ENCODE measurements at places on chromosomes 2 and 18.

DNA sequence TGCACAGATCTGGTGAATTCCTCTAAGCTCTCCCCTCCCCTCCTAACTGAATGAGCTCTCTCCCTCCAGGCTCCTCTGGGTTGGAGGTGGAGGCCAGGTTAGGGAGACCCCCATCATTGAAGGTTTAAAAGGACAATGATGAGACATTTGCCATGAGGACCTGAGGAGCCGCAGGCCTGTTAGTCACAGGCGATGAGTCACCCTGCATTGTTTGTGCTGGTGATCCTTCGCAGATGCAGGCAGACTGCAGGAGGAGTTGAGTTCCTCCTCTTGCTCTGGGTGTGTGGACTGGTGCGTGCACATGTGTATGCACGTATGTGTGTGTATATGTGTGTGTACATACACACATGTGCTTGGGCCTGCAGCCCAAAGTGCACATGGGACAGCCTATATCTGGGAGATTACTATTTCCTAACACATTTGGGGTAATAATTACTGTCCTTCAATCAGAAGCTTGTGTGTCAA lies 42.0 kb downstream of the MCFD2 start:
- DNase-seq, result no peak

DNA sequence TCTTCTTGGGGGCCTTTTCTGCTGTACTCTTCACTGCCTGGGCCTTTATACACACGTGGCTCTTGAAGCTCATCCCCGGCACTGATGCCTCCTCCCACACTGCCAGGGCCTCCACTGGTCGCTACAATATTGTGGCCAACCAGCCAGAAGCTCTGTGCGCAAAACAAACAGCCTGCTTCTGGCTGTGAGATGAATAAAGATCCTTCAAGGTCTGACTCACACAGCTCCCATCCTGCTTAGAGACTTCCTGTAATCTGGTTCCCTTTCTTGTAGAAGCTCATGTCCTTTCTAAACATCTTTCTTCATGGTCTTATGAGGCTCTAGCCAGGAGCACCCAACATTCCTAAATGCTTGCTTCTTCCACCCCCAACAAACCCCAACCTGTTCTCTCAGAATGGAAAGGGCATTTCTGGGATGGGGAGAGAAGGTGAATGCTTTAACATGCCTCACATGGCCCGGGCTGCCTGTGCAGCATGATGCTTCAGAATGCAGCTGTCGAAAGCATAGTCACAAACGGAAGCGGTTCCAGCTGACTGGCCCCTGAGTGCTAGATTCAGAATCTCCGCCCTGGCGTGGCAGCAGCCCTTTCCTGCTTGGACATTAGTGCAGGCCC lies 24.6 kb downstream of the NRP2 start:
- DNase-seq, result no peak

DNA sequence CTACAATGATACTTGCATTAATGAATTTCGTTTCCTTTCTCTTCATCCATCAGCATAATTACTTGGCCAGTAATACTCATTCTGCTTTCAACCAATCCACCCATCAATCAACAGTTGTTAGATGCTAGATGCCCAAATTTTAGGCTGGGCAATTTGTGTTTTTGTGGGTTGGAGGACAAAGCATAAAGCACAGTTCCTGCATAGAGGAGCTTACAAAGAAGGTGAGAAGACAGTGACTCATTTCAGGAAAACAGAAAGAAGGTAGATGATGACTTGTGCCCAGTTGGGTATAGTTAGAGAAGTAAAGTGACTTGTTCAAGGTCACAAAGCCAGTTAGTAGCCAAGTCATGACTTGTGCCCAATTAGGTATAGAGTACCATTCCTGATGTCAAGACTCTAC lies 1186.8 kb upstream of the CELF4 start:
- no peak for DNase-seq

DNA sequence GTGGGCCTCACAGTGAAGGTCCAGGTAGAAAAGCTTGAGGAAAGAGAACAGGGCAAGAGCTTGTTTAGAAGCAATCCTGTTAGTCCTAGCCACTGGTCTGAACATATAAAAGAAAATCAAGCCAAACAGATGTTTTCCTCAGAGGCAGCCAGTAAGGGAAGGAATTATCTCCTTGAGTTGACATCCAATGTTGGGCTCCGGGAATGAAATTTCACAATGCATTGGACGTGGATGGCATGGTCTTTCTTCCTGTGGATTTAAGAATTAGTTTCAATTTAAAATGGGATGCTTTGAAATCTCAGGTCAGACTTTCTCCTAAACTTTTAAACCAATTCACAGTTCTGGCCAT lies 92.1 kb downstream of the ACKR3 start:
- DNase-seq, result no peak

DNA sequence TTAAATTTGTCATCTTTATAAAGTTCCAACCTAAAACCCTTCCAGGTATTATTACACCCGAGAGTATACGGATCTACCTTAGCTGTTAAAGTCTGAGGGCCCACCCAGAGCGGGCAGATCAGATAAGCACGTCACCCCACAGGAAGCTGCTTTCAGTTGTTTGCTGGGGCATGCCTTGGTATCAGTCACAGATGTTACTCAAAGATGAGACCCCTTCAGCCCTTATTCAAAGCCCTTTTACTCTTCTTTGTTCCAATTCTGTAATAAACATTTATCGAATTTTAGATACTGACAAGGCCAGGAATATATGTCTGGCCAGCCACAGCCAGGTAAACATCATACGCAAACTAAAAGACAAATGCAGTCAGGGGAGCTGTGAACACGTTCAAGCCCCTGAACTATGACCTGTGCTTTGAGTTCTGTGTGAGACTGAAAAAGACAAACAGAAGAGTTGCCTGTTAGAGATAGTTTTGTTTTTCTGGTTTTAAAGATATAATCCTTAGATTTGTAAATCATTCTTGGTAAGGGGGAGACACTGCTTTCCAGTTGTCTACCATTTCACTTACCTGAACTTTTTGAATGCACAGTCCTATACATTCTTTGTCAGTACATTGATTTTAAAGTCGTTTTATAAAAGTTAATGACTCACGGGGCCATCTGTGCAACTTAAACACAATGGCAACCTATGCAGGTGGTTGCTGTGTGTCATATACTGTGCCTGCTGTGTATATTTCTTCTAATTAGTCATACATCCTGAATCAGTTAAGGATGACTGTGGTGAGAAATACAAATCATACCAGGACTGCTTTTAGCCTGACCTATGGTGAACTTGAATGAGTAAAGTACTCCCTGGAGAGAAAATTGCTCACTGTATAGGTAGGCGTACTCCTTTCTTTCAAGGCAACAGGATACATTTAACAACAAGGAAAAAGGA lies 100.5 kb upstream of the ITPRID2 start:
- DNase-seq, result no peak

- DNase-seq, result no peak
These were observed 324.1 kb downstream of the DLGAP1 start for GRCh38 chr18:4130734-4131719.

- DNase-seq, result no peak
These were observed 2.0 kb downstream of the IL1A start for GRCh38 chr2:112782234-112782799.

GRCh38 chr2:196925768-196926561 lies 542 bp downstream of the PGAP1 start:
- DNase-seq, result no peak

DNA sequence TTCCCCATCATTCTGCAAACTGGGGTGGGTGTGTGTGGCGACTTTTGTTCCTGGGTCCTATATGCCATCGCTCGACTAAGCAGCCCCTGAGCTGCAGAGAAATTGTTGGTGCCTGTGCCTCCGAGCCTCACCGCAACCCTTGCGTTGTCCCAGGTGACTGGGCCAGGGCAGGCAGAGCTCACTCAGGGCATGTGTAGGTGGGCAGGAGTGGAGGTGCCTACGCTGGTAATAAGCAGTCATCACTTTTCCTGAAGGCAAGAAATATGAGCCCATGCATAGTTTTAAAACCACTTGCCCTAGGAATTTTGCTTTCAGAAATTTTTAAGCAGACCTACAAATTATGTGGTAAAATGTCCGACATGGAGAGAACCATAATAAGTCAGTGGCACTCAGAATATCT lies 197.8 kb downstream of the SMAD7 start:
- DNase-seq, result no peak

- no peak for DNase-seq
These were observed 286.7 kb downstream of the EXOC6B start for GRCh38 chr2:72539071-72539552.

DNA sequence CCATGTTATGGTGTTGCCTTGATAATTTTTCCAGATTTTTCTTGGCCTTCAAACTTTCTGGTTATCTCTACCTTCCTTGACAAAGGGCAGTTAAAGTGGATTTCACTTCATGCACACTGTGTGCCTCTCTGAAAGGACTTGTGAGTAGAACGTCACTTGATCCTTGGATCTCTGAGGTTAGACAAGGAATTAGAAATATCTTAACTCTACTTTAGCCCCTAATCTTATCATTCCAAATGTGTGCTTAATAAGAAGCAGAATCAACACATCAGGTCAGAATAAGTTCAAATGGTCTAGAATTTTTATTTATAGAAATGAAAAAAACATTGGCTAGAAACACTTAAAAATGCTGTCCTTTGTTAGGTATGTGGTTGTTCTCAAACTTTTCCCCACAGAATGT lies 205.7 kb downstream of the TPGS2 start:
- no peak for DNase-seq

DNA sequence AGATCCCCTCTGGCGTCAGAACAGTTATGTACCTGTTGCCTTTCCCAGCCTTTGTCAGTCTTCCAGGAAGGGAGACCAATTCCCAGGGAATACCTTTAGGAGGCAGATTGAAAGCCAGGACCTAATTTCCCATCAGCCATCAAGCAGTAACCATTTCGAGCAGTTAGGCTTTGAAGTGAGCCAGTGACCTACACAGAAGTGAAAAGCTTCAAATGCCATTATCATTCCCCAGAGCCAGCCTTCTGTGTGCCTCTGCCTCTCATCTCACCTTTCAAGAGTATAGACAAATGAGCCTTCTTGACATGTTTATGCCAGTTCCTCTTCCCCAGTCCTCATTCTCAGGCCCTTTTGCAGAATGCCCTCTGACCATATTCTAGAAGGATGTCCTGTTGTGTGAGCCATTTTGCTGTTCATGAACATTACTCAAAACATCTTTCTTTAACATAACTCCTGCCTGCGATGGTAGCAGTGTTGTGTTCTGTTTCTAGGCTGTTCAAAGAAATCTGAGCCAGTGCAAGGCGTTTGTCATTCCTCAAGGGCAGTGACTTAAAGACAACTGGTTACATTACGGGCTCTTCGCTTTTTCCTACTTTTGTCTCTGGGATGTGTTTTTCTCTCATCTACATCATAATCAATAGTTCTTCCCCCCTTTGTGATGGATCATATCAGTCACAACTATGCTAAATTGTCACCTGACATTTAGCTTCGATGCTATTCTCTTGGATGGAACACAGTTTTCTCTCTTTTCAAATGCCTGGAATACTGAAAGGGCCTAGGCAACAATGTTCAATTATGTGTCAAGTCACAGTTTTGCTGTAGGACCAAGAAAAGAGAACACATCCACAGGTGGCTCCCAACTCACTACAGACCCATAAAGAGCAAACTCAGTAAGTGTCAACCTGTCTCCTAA lies 138.6 kb downstream of the ALK start:
- DNase-seq, result no peak

DNA sequence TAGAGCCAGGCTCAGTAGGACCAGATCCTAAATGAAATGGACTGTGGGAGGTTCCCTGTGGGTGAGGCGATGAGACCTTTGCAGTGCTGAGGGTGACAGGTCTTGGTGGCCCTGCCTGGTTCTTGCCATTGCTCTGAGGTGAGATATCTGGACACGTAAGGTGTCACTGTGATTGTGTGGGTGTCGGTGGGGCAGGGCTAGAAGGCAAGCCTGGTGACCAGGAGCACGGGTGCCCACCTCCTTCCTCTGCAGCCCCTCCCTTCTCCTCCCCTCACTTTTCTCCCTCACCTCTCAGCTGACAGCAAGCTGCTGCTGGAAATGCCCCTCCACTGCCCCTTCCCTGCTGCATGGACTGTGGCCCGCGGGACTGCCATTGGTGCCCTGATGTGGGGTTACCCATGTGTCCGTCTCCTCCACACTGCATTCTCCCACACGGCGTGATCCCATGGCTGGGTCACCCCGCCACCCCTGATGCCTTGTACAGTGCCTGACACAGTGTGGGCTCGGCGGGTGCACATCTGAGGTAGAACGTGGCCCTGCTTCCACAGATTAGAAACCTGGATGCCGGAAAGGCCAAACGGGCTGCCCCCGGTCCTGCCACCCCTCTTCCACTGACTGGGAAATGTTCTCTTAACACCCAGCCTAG lies 55.6 kb upstream of the FOSL2 start:
- DNase-seq, result no peak

DNA sequence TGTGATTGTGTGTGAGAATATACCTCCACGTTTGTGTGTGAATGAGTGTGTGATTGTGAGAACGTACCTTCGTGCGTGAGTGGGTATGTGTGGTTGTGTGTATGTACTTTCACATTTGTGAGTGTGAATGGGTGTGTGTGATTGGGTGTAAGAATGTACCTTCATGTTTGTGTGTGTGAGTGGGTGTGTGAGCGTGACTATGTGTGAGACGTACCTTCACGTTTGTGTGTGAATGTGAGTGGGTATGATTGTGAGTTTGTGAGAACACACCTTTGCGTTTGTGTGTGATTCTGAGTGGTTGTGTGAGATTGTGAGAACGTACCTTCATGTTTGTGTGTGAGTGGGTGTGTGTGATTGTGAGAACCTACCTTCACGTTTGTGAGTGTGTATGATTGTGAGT lies 5.8 kb upstream of the ADCY3 start:
- no peak for DNase-seq
